ENCODE measurements at places on chromosomes 16 and 17. TPM values are rescaled to one million over a fixed set of nuclear protein-coding genes. Genes with fewer than 3 reads are reported as not detected.

- no peak overlapping the region for H3K4me3 ChIP-seq
- no peaks in the 10 kb centered on the region for H3K27me3 ChIP-seq
- DNase-seq = no peak
- H3K4me1 ChIP-seq = peaks cover 5% of the 10 kb centered on the region
- H3K27ac ChIP-seq = no peak overlapping the region
These were observed 26.1 kb downstream of the XPO6 start for GRCh38 chr16:28185696-28186095.

GRCh38 chr17:1256699-1257098 is 13.5 kb upstream of the BHLHA9 start:
- DNase-seq = no peak
- H3K27ac ChIP-seq = no peak overlapping the region
- peaks cover 3% of the 10 kb centered on the region for H3K4me1 ChIP-seq
- no peaks in the 10 kb centered on the region for H3K27me3 ChIP-seq
- H3K4me3 ChIP-seq = no peak overlapping the region
- no peaks in the 10 kb centered on the region for H3K36me3 ChIP-seq

DNA sequence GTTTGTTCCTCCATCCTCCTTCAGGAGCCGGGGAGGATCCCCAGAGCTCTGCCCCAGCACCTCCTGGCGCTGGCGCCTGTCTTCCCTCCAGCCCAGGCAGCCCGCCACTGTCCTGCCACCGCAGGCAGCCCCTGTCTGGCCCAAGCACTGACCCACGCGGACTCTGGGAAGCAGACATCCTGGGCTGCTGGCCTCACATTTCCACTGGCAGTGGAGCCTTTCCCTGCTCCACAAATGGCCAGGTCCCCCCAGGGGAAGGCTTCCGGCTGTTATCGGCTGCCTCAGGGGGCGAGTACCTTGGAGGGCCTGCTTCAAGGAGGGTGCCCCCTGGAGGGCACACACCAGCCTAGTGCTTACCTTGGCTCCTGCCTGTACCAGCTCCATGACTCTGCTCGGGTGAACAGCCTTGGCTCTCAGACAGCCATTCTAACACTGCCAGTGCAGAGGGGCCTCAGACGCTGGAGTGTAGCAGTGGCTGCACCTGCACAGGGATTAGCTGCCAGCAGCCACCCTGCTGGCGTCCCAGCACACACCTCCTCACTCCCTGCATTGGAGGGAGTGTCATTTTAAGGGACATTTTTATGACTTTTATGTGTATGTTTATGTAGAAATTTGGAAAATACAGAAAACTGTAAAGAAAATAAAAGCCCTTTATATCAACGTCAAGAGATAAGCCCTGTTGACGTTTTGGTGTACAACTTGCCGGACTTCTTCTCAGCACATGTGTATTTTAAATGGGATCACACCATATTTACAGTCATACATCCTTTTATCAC is 21.0 kb downstream of the ACE start:
- H3K27ac ChIP-seq = no peak overlapping the region
- no peak for DNase-seq
- H3K36me3 ChIP-seq = no peaks in the 10 kb centered on the region
- no peaks in the 10 kb centered on the region for H3K27me3 ChIP-seq
- no peaks in the 10 kb centered on the region for H3K4me1 ChIP-seq

DNA sequence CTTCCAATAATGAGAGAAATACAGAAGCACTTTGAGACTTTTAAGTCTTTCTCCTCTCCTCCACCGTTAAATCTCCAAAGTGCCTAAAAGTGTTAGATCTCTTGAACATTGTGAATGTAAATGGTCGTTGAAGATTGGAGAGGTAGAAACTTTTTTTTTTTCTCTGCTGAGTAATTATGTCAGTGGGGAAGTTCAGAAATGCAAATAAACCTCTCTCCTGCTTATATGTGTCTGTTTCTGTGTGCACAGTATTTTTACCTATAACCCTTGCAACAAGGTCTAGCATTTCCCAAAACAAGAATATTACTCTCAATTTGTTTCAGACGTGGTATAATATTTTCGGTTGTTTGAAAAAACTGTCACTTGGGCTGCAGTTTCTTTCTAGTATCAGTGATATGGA is 833.6 kb upstream of the CDH8 start:
- H3K27ac ChIP-seq = no peak overlapping the region
- no peaks in the 10 kb centered on the region for H3K27me3 ChIP-seq
- no peak for DNase-seq
- no peak overlapping the region for H3K4me3 ChIP-seq
- H3K36me3 ChIP-seq = no peaks in the 10 kb centered on the region
- H3K4me1 ChIP-seq = no peaks in the 10 kb centered on the region

GRCh38 chr16:86221085-86221484 is 289.2 kb upstream of the FOXF1 start:
- H3K27ac ChIP-seq = no peak overlapping the region
- no peaks in the 10 kb centered on the region for H3K36me3 ChIP-seq
- no peak overlapping the region for H3K4me3 ChIP-seq
- DNase-seq = no peak
- peaks cover 3% of the 10 kb centered on the region for H3K27me3 ChIP-seq
- no peaks in the 10 kb centered on the region for H3K4me1 ChIP-seq

PSMC5 gene
- 57.1 TPM for total RNA-seq

NPIPA3 gene
- total RNA-seq = 0.23 TPM
